Stimulated activated memory B cell treated with anti-CD40 and anti-IgM and Interleukin-4, amounts not matched to agents 10 μg/mL and 1 μg/mL and 100 μg/mL, for 72 hours (primary cell): ENCODE measurements at places on chromosomes 1 and 21.

GRCh38 chr1:183116416-183116815, 69.6 kb upstream of the LAMC2 start:
- ATAC-seq: no peak
- H3K4me1 ChIP-seq: no peaks in the 10 kb centered on the region
- H3K27me3 ChIP-seq: no peaks in the 10 kb centered on the region

- H3K36me3 ChIP-seq: no peaks in the 10 kb centered on the region
- H3K27ac ChIP-seq: no peak overlapping the region
- H3K4me3 ChIP-seq: no peak overlapping the region
Observed at GRCh38 chr1:56394298-56394697, 185.1 kb downstream of the PLPP3 start.

DNA sequence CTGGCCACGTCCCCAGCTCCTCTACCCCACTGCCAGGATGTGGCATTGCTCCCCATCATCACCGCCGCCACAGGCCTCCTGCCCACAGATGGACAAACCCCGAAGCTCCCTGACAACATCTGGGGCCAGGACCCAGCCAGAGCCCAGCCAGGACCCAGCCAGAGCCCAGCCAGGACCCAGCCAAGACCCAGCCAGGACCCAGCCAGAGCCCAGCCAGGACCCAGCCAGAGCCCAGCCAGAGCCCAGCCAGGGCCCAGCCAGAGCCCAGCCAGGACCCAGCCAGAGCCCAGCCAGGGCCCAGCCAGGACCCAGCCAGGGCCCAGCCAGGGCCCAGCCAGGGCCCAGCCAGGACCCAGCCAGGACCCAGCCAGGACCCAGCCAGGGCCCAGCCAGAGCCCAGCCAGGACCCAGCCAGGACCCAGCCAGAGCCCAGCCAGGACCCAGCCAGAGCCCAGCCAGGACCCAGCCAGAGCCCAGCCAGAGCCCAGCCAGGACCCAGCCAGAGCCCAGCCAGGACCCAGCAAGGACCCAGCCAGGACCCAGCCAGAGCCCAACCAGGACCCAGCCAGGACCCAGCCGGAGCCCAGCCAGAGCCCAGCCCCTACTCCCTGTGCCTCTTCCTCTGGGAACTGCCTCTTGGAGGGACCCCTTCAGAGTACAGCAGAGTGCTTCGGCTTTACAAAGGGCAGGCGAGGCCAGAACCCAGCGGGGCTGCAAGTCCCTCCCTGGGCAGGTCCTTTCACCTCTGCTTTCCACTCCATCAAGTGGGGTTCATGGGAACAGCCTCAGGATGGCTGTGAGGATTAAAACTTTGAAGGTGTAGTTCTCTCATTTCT, 43.7 kb downstream of the DISP3 start:
- peaks cover 9% of the 10 kb centered on the region for H3K27me3 ChIP-seq
- H3K27ac ChIP-seq: no peak overlapping the region
- no peak overlapping the region for H3K4me3 ChIP-seq
- ATAC-seq: no peak
- H3K36me3 ChIP-seq: no peaks in the 10 kb centered on the region
- no peaks in the 10 kb centered on the region for H3K4me1 ChIP-seq

- peaks cover 6% of the 10 kb centered on the region for H3K4me1 ChIP-seq
- H3K27ac ChIP-seq: no peak overlapping the region
- ATAC-seq: peak; percentile 83
Observed at GRCh38 chr1:55021942-55022546, 17.3 kb upstream of the PCSK9 start.

DNA sequence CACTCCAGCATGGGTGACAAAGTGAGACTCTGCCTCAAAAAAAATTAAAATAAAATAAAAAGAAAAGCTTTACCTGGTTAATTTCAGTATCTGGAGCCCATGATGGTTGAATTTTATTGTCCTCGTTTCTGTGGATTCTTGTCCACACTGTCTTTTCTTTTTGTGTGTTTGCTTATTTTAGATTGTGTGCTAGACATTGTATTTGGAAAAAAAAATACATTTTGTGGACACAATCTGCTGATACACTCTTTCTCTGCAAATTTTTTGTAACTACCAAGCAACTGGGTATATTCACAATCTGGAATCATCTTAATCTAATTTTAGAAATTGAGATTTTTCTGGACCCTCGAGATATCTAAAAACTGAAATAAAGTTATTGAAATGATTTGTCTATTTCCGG, 41.6 kb upstream of the PDE9A start:
- H3K27ac ChIP-seq: no peak overlapping the region
- ATAC-seq: no peak
- H3K4me3 ChIP-seq: no peak overlapping the region
- peaks cover 9% of the 10 kb centered on the region for H3K27me3 ChIP-seq

GRCh38 chr1:169890761-169891538, 2.7 kb downstream of the SCYL3 start:
- peaks cover 37% of the 10 kb centered on the region for H3K4me1 ChIP-seq
- H3K4me3 ChIP-seq: peak overlapping the region; percentile 59
- peak overlapping the region; percentile 64 for H3K27ac ChIP-seq
- H3K27me3 ChIP-seq: no peaks in the 10 kb centered on the region
- ATAC-seq: no peak

- no peak overlapping the region for H3K27ac ChIP-seq
- peaks cover 5% of the 10 kb centered on the region for H3K27me3 ChIP-seq
- H3K4me1 ChIP-seq: no peaks in the 10 kb centered on the region
- H3K4me3 ChIP-seq: no peak overlapping the region
- H3K36me3 ChIP-seq: peaks cover 6% of the 10 kb centered on the region
Observed at GRCh38 chr21:32206631-32207405, 72.0 kb downstream of the MIS18A start.
